ENCODE measurements at places on chromosomes 4 and X.

GRCh38 chr4:129929052-129929451 lies 833.1 kb downstream of the C4orf33 start:
- no peak for DNase-seq

DNA sequence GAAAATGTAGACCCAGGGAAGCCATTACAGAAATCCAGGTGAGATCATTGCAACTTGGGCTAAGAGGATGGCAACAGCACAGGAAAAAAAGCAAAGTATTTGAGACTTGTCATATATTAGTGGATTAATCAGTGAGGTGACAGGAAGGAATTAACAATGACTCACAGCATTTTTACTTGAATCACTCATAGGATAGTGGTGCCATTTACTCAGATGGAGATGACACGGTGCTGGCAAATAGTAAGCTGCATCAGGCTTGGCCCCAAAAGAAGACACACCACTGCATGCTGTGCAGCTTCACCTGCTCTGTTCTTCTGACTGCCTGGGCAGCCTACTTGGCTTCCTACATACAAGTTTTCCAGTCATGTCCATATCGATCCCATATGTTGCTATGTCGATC lies 144.8 kb downstream of the FRYL start:
- DNase-seq: no peak

DNA sequence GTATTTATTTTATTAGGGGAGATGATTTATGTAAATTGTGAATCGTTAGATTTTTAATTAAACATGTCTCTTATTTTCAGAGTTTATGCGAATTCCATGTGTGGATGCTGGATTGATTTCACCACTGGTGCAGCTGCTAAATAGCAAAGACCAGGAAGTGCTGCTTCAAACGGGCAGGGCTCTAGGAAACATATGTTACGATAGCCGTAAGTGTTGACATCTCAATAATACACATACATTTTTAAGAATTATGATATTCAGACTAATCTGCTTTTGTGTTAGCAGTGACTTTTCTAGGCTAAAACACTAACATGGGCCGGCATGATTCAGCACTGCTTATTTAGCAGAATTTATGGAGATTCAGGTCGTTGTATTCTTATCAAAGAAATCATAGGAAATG lies 91.2 kb downstream of the RAP1GDS1 start:
- DNase-seq: no peak

- DNase-seq: no peak
Measured at GRCh38 chr4:70903291-70903603, 1.1 kb downstream of the MOB1B start.

- DNase-seq: no peak
Measured at GRCh38 chr4:163757219-163757618, 262.7 kb downstream of the TMA16 start.

GRCh38 chr4:5971078-5971450 lies 47.2 kb downstream of the C4orf50 start:
- no peak for DNase-seq

Data from CD4-positive, alpha-beta T cell (primary cell).